Activated CD4-positive, alpha-beta T cell treated with anti-CD3 and anti-CD28 coated beads for 24 hours (primary cell): ENCODE measurements at places on chromosomes 16 and 17.

DNA sequence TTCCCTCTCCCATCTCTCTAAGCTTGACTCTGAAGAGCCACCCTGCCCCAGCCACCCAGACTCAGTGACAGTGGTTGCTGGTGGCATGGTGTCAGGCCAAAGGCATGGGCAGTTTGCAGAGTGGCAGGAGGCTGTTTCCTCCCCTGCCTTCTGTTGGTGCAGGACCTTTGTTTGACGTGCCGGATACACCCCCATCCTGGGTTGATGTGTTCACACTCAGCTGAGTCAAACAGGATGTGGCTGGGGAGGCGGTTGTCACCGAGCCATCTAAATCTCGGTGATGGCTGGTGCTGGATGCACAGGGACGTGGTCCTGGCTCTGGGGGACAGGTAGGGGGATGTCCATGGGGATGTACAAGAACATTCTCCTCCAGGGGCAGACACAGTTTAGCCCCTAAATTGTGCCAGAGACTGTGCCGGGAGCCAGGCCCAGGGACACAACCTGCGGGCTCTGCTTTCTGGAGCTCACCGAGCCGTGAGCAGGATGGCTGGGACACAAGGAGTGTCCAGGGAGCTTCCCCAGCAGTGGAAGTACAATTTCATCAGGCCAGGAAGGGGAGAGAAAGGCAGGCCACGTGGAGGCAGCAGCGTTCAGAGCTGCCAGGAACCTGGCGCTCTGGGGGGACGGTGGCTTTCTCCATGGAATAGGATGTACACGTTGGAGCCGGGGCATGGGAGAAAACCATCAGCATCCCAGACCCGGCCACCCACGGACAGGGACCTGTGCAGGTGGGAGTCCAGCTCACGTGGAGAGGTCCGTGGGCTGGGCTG lies 264.2 kb downstream of the SEC14L1 start:
- peak; percentile 76 for DNase-seq

- DNase-seq = no peak
These were observed 132.8 kb downstream of the SEC14L1 start for GRCh38 chr17:77273397-77274085.

- DNase-seq = no peak
These were observed 65.4 kb downstream of the MRC2 start for GRCh38 chr17:62692721-62693431.

- no peak for DNase-seq
These were observed 21.4 kb downstream of the RPS6KB1 start for GRCh38 chr17:59914274-59914854.

GRCh38 chr16:54326266-54326662 lies 39.7 kb upstream of the IRX3 start:
- DNase-seq = no peak

- DNase-seq = no peak
These were observed 8.3 kb downstream of the CARD14 start for GRCh38 chr17:80177986-80178595.

GRCh38 chr17:68596411-68596945 lies 4.7 kb downstream of the FAM20A start:
- DNase-seq = no peak

GRCh38 chr16:88372522-88372921 lies 10.2 kb upstream of the ZNF469 start:
- DNase-seq = no peak

- no peak for DNase-seq
These were observed 59.0 kb upstream of the MED9 start for GRCh38 chr17:17417718-17418181.

DNA sequence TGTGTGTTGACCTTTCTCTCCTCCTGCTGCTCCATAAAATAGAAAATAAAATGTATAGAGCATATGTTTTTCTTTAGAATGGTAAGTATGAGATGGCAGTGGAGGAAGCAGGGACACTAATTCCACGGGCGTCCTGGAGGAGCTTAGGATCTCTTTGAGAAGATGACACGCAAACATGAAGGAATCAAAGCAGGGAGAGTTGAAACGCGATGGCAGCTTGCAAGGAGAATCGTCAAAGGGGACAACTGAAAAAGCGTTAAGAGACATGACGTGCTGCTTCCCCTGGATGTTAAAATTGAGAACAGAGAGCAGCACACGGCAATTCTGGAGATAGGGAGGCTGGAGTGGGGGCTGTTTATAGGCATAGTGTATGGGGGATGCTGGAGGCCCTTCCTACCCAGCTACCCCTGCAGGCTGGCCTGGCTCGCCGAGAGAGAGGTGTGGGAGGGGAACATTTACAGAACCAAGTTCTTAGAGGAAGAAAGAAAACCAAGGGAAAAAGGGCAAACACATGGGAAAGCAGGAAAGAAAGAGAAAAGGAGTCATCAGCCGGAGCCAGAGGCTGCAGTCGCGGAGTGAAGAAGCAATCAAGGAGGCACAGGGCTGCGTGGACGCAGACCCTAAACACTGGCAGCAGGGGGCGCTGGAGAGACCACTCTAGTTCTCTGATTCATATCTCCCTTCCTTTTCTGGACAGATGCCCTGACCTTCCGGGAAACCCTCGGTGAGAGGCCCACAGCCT lies 55.8 kb downstream of the MYH13 start:
- DNase-seq = no peak

DNA sequence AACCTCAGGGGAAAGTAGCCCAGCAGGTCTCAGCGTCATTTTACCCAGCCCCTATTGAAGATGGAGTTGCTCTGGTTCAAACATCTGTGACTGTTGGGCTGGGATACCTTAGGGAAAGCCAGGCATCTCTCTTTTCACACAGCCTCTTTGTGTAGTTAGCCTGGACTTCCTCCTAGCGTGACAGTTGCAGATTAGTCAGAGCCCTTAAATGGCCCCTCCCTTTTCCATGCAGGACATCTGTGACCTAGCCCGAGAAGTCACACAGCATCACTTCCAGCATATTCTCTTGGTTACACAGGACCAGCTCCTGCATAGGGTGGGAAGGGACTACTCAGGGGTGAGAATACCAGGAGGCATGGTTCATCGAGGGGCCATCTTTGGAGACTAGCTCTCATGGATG lies 375.0 kb upstream of the RBFOX1 start:
- DNase-seq = no peak

GRCh38 chr17:22435231-22435974 lies 743.1 kb downstream of the KCNJ18 start:
- no peak for DNase-seq

- no peak for DNase-seq
These were observed 5.9 kb downstream of the CTF1 start for GRCh38 chr16:30902029-30902972.

- no peak for DNase-seq
These were observed 5.4 kb downstream of the GAS7 start for GRCh38 chr17:10192972-10193371.

DNA sequence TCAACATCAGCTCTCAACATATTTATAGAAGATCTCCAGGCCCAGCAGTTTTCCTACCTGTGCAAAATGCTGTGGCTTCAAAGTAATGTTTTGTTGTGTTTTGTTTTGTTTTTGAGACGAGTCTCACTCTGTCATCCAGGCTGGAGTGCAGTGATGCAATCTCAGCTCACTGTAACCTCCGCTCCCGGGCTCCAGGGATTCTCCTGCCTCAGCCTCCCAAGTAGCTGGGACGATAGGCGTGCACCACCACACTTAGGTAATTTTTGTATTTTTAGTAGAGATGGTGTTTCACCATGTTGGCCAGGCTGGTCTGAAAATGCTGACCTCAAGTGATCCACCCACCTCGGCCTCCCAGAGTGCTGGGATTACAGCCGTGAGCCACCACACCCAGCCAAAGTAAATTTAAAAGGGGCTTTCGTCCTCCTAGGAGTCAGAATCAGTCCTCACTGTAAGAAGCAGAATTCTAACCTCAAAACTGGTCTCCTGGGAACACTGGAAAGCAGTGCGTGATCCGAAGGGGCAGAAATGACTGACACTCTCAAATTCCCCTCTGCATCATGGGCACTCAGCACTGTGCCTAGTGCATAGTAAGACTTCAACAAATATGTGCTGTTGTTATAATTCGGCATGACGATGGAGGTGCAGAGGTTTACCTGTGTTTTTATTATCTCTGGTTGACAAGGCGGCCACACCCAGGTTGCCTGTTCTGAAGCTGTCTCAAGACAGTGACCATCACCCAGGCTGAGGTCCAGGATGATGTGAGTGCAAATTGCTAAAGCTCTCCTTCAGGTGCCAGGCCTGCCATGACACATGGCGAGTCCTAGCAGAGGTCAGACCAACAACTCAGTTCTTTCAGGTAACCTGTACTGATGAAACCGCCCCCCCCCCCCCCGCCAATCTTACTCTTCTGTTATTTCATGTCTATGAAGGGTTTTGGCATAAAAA lies 59.8 kb downstream of the ADCY9 start:
- DNase-seq = no peak

- no peak for DNase-seq
These were observed 190.6 kb upstream of the TBX2 start for GRCh38 chr17:61209106-61209439.

- no peak for DNase-seq
These were observed 425 bp downstream of the OR4D1 start for GRCh38 chr17:58148609-58149008.

DNA sequence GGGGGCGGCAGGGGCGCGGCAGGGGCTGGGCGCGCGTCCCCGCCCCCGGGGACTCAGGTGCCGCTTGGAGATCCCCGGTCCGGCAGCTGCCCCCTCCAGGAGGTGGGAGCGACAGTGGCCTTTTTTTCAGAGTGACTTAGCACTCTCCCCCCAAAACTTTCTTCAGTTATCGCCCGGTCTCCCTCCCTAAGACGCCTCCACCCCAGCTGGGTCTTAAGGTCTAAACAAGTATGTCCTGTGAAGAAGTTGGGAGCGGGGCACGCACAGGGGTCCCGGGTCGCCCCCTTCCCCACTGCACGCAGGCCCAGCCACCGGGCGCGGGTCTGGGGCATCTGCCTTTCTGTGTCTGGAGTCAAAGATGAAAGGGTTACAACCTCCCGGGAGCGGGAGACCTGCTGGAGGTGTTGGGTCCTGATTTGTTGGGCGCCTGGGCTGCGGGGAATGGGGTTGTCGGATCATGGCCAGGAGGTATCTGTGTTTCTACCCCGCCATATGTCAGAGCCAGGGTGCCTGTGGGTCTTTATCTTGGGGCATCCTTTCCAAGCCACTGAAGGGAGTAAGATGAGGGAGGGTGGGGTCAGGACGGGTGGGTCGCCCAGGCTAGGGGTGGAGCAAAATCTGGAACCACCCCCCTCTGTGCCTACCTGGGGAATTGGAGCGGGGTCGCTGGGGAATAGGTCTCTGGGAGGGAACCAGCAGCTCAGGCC lies 757 bp downstream of the FMNL1 start:
- DNase-seq = peak; percentile 62

- no peak for DNase-seq
These were observed 6.5 kb downstream of the CPNE7 start for GRCh38 chr16:89581861-89582563.

- no peak for DNase-seq
These were observed 26.2 kb upstream of the TXNDC11 start for GRCh38 chr16:11768849-11769248.

DNA sequence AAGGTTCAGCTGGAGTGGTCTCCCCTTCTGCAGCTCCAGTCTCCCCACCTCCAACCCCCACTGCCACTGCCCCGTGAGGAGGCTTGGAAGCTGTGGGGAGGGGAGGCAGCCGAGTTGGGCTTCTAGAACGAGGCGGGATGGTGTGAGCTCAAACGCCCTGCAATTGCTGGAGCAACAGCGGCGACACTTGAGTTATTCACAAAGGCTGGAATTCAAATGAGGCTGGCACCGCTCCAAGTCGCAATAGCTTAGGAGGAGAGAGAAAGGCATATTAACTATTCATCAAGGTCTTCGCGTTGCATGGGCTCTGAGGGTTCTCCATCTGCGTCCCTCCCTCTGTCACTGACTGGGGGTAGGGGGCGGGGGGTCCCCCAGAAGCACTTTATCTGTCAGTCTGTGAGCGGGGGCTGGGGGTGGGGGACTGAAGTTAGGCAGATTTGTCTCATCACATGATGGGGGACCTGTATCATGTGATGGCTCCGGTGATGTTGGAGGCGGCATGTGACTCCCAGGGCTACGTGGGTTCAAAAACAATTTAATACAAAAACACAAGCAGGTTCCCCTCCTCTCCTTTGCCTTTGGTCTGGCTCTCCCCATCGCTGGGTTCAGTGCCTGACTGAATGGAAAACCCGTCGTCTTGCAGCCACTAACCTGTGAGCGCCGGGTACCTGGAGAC lies 70.5 kb downstream of the RBBP6 start:
- DNase-seq = peak; percentile 8

- DNase-seq = no peak
These were observed 239.4 kb upstream of the CPHXL start for GRCh38 chr16:75965504-75966374.
